ENCODE measurements at places on chromosomes 1 and 21. TPM values are rescaled to one million over a fixed set of nuclear protein-coding genes. Genes with fewer than 3 reads are reported as not detected.

DNA sequence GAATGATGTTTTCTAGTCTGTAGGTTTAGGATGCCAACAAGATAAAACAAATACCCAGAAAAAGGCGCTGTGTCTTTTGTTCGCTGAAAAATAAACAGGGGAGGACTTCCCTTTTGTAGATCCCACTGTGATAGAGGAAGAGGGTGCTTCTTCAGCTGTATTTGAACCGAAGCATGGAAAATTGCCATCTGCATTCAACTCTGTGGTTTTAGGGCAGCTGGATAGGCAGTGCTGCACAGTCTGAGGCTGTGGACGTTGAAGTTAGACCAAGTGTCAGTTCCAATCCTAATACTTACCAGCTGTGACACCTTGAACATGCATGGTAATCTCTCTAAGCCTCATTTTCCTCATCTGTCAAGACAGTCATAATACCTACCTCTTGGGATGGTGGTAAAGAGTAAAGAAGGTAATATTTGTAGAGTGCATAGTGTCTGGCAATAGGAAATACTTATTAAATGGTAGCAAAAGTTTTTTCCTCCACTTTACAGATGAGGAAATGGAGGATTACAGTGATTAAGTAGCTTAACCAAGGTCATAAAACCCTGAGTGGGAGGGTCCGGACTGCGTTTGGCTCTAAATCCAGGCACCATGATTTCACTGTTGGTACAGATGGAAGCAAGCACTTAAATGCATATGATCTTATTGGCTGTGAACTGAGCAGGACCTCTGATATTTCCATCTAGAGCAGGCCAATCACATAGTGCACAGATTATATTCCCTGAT is 48.5 kb downstream of the UTP25 start:
- no peak for DNase-seq

DNA sequence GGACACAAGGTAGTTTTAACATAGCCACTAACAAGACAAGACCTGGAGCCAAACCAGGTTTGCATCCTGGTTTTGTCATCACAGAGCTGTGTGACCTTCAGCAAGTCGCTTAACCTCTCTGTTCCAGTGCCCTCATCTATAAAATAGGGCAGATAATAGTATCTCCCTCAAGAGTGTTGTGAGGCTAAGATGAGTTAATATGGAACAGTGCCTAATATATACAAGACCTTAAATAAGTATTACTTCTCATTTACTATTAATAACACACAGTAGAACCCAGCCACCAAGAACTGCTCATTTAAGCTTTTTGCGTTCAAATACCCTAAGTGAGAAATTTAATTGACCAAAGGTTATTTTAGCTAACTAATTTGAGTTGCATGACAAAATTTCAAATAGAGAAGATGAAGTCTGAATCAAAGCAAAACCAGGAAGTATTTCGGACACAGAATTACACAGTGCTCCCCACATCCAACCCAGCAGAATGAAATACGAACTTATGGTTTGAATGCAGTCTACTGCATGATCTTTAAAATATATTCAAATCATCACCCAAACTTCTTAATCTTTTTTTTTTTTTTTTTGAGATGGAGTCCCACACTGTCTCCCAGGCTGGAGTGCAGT is 123.9 kb upstream of the KRTAP19-8 start:
- DNase-seq, result no peak

GRCh38 chr1:160850993-160851392 is 11.7 kb downstream of the CD244 start:
- no peak for DNase-seq

- no peak for DNase-seq
These were observed 104.4 kb upstream of the VANGL1 start for GRCh38 chr1:115537415-115537814.

GRCh38 chr1:60090655-60091054 is 17.1 kb upstream of the C1orf87 start:
- DNase-seq, result no peak

DNA sequence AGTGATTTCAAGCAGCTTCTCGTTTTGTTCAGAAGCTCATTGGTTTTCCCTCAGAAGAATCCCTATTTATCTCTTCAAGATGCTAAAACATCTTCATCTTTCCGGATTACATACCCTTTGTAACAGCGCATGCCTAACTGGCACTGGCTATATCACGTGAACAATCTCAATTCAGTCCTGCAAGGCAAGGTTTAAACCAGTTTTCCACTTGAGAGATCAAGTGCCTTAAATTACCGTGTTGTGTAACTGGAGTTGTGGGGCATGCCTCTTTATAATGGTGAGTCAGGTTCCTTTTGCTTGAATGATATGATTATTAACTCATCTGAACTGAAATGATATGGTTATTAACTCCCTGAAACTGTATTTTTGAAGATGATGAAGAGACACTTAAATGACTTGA is 11.0 kb upstream of the ZFP69B start:
- no peak for DNase-seq

DNA sequence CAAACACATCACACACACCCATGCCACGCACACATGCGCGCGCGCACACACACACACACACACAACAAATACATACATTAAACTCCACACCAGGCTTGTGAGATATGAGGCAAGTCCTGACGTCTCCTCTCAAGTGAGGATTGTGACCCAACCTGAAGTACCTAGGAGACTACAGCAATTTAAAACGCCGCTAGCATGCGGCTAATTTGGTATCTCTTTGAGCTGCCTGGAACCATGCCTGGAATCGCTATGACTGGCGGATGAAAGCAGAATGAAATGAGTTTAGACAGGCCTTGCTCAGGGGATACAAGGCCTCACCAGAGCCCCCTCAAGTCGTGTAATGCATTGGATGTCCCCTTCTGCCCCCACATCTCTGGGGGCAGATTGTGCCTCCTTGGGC is 1.6 kb upstream of the RAB7B start:
- no peak for DNase-seq

GRCh38 chr1:96559181-96559580 is 162.4 kb upstream of the PTBP2 start:
- DNase-seq, result no peak

DNA sequence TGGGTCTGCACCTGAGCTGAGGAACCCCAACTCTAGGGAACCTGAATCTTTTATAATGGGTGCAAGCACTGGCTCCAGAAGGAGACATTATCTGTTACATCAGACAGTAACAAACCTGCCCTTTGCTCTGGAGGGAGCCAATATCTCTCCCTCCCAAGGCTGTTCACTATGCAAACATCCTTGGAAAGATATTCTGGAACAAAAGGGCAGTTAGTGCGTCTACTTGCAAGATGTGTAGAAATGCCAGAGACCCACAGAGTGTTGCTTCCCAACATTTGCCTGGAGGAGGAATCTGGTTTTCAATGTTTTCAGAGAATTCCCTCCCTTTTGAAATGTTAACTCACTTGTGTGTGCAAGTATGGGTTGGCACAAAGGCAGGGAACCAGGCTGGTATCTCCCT is 31.9 kb downstream of the UMODL1 start:
- DNase-seq, result no peak

- DNase-seq, result no peak
These were observed 151.6 kb downstream of the KCTD3 start for GRCh38 chr1:215718575-215719287.

DNA sequence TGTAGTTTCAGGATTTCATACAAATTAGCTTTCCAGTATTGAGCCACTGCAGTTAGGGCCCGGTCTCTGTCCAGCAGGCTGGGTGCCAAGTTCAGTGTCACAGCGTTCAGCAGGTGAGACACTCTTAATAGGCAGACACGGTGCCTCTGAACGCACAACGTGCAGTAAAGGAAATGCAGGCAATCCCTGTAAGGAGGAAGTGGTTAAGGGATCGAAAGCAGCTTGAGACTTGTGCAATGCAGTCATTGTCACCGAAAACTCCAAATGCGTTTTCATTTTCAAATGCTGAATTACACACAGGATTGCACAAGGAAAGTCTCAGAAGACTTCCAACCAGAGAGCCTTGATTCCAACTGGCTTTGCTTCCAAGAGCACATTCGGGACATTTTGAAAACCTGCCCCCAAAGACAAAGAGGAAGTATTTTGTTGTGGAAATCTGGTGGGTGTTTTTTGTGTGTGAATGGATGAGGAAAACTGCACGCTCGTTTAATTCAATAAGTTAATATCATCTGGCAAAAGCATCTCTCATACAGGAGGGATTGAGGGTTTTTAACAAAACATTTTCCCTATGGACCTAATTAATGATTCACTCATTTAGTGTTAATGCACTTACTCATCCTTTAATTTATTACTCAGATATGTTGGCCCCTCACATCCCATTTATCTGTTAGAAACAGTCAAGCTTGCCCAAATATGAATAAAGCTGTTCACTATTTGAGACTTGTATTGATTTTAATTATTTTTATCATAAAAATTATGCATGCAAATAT is 61.6 kb downstream of the PTGS2 start:
- no peak for DNase-seq

- no peak for DNase-seq
These were observed 738.2 kb upstream of the ADGRL4 start for GRCh38 chr1:79744746-79745145.

DNA sequence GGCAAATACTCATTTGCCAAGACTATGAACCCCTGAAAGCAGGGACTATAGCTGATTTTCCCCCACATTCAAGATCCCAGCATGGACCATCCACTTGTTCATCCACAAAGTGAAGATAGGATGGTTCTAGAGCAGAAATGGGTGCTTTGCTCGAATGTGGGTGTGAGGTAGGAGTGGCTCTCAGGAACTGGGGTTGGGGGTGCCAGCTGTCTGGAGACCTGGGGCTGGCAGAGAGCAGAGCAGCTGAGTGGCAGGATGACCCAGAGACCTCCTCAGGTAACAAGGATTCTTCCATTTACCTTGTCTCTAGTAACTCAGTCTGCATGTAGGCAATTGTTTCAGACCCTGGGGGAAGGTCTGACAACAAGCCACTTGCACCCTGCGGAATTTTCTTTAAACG is 6.0 kb downstream of the S100A9 start:
- no peak for DNase-seq

GRCh38 chr1:197976368-197976767 is 59.2 kb downstream of the LHX9 start:
- DNase-seq, result peak; percentile 4

GRCh38 chr1:18175530-18176377 is 68.2 kb downstream of the IGSF21 start:
- DNase-seq, result no peak

DNA sequence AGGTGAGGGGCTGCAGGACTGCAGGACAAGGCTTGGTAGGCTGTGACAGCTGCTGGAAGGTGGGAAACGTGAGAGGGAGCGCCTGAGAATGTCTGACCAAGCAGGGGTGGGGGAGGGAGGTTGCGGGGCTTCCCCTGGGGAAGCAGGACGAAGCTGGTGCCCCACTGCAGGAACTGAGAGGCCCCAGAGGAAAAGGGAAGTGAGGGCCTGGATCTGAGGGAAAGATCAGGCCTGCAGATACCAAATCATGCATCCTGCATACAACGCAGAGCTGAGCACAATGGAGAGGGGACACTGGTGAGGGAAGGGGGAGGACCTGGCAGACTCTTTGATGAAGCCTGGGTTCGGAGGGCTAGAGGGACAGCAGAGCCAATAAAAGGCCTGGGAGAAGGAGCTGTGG is 65.7 kb upstream of the BACE2 start:
- DNase-seq, result no peak

DNA sequence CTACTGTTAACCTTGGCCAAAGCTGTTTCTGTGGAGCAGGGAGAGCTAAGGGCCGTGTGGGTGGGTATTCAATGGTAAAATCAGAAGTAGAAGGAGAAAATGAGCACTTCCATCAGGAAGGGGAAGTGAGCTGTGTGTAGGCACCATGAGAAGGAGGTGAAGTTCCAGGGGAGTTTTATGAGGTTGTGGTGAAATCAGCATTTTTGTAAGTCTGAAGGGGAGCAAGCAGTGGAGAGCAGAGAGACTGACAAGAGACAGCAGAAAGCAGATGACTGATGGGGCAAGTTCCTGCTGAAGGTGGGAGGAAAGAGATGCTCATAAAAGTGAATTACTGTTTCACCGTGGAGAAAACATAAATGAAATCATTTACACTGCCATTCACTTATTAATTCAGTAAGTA is 2.7 kb upstream of the GPR88 start:
- DNase-seq, result no peak

GRCh38 chr1:11957897-11958296 is 22.3 kb upstream of the MFN2 start:
- no peak for DNase-seq

DNA sequence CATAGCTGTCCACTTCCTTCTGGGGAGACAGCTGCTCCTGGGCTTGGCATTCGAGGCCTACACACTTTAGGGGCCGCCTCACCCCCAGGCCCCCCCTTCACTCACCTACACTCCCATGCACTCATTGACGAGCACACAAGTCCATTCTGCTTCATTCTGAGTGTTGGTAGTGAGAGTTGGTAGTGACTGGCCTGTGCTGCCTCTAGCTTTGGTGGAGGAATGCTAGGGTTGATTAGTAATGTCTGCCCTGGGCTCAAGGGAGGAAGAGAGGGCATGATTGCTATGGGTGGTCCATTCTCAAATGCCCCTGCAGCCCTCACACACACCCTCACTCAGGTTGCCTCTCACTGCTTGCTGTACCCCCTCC is 30.4 kb downstream of the TRIM11 start:
- DNase-seq, result no peak

DNA sequence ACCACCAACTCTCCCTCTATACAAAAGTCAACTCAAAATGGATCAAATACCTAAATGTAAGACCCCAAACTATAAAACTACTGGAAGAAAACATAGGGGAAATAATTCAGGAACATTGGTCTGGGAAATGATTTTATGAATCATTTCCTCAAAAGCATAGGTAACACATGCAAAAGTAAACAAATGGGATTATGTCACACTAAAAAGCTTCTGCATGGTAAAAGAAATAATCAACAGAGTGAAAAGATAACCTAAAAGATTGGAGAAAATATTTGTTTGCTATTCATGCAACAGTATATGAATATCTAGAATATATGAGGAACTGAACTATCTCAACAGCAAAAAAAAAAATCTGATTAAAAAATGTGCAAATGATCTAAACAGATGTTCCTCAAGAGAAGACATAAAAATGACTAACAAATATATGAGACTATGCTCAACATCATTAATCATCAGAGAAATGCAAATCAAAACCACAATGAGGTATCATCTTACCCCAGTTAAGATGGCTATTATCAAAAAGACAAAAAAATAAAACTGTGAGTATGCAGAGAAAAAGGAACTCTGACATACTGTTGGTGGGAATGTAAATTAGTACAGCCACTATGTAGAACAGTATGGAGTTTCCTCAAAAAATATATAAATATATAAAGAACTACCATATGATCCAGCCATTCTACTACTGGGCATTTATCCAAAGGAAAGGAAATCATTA is 47.8 kb downstream of the VCAM1 start:
- DNase-seq, result no peak

- no peak for DNase-seq
These were observed 429.3 kb upstream of the RUNX1 start for GRCh38 chr21:35478161-35479064.

- DNase-seq, result no peak
These were observed 135.2 kb downstream of the NTPCR start for GRCh38 chr1:233085566-233085965.

The SEMA6C gene
- polyA plus RNA-seq, result 1.9 TPM

The NGF gene
- 1.1 TPM for polyA plus RNA-seq

The HYI gene
- 26.9 TPM for polyA plus RNA-seq

The SDC3 gene
- polyA plus RNA-seq, result 14.5 TPM

The SH3D21 gene
- polyA plus RNA-seq, result 7.1 TPM

The DISP3 gene
- polyA plus RNA-seq, result not detected

The C1orf87 gene
- polyA plus RNA-seq, result not detected

The LCE1D gene
- not detected for polyA plus RNA-seq

The TMEM200B gene
- polyA plus RNA-seq, result 0.59 TPM

The S100A7 gene
- 31.2 TPM for polyA plus RNA-seq

The HNRNPCL4 gene
- not detected for polyA plus RNA-seq

The OLFML3 gene
- 4.4 TPM for polyA plus RNA-seq

The AK5 gene
- polyA plus RNA-seq, result 0.22 TPM

The TRAPPC3 gene
- 169 TPM for polyA plus RNA-seq

The OXCT2 gene
- not detected for polyA plus RNA-seq

The TNNI3K gene
- polyA plus RNA-seq, result not detected
